H9 (cell line): ENCODE measurements at places on chromosomes 4 and X. TPM values are rescaled to one million over a fixed set of nuclear protein-coding genes. Genes with fewer than 3 reads are reported as not detected.

GRCh38 chr4:35734381-35735098, 509.8 kb downstream of the ARAP2 start:
- no peak for DNase-seq

DNA sequence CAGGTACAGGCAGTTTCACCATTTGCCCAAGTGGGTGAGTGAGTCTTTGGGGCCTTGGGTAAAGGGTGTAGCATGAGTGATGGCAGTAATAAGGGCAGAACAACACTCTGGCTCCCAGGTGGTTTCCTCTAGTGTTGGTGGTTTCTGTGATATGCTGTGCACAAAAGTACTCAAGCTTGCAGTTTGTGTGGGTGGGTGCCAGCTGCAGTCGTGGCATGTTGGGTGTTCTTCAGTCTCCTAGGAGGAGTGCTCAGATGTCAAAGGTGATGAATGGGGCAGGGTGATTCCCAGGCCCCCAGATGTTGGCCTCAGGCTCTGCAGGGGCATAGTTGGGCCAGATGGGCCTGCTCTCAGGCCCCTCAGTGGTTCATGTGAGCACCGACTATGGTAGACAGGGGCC, 166.1 kb upstream of the KLF8 start:
- DNase-seq, result no peak

DNA sequence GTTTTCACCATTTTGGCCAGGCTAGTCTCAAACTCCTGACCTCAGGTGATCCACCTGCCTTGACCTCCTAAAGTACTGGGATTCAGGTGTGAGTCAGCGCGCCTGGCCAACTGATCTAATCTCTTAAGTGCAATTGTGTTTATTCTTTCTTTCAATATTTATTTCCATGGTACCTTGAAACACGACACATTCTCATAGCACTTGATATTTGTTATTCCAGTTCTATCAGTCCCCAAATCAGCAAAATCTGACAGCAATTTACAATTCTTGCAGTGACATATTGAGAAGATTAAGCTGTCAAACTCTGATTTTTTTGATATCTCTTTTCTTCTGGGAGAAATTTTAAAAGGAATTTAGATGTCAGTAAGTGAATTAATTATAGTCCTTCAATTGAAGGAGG, 218.1 kb upstream of the FAT4 start:
- no peak for DNase-seq

GRCh38 chr4:115418635-115419396, 305.4 kb upstream of the NDST4 start:
- peak; percentile 35 for DNase-seq

DNA sequence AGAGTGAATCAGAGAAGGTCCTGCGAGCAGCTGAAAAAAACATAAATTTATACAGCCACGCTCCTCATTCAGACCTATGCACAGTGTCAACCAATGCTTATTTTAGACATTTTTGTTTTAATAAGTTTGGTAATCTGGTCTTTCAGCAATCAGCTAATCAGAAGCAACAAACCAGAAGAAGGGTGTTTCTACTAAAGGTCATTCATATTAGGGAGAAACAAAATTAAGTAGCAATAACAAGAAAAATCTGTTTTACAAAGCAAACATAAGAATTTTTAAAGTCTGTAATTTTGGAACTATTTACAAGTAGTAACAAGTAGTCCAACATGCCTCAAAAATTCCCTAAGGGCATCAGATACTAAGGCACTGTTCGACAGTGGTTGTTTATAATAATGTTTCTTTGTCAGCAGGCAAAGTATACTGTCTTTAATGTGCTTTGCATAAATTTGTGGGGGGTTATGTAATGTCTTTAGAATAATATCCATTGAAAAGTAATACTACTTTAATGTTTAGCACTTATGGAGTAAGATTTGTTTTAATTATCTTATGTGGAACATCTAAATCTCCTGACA, 82.8 kb downstream of the PHOX2B start:
- DNase-seq, result no peak

- no peak for DNase-seq
Measured at GRCh38 chrX:84666086-84666485, 163.8 kb upstream of the HDX start.

- no peak for DNase-seq
Measured at GRCh38 chrX:150692831-150693724, at the start of gene MTMR1. Gene MTMR1, plus strand, starts transcription at chrX:150693396. Its CDS starts 135 bp downstream, at chrX:150693531.

- peak; percentile 67 for DNase-seq
Measured at GRCh38 chr4:6727081-6727942, 11.3 kb downstream of the BLOC1S4 start.

- DNase-seq, result no peak
Measured at GRCh38 chr4:96786306-96786705, 946.4 kb downstream of the PDHA2 start.

DNA sequence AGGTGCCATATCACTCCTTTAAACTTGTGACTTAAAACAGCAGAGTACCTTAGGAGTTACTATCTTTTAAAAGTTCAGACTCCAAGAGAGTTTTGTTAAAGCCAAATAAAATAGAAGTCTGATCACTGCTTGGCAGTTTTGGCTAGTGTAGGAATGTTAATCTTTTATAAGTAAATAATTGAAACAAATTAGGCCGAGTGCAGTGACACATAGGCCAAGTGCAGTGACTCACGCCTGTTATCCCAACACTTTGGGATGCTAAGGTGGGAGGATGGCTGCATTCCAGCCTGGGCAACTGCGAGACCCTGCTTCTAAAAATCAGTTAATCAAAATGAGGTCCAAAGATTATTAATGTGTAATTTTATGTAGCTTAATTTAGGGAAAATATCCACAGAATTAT, 37.2 kb downstream of the WDR44 start:
- DNase-seq, result no peak

DNA sequence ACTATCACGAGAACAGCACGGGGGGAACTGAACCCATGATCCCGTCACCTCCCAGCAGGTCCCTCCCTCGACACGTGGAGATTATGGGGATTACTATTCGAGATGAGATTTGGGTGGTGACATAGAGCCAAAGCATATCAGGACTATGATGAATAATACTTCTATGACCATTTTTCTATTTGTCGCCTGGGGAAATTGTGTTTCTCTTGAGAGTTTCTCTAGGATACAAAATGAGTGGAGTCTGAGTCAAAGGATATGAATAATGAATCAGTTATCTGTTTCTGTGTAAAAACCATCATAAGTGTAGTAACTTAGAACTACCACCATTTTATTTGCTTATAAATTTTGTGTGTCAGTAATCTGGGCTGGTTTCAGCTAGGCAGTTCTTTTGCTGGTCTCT, 533.0 kb upstream of the ARX start:
- no peak for DNase-seq

- peak; percentile 77 for DNase-seq
Measured at GRCh38 chrX:48971249-48972219, at the start of gene KCND1. Gene KCND1, minus strand, starts transcription at chrX:48971844. Its CDS starts 1,573 bp downstream, at chrX:48970271.

DNA sequence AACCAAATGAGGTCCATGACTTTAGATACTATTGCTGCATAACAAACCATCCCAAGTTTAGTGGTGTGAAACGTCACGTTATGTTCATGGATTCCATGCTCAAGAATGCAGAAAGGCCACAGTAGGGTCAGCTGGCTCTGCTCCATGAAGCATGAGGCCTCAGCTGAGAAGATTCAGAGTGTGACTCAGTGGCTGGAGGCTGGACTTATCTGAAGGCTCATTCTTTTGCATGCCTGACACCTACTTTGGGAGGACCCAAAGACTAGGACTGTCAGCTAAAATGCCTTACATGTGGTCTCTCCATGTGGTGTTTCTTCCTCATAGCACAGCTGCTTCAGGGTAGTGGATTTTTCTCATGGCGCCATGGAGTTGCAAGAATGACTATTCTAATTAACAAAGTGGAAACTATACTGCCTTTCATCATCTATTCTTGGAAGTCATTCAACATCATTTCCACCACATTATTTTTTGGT, 11.5 kb upstream of the CCDC149 start:
- DNase-seq, result no peak

DNA sequence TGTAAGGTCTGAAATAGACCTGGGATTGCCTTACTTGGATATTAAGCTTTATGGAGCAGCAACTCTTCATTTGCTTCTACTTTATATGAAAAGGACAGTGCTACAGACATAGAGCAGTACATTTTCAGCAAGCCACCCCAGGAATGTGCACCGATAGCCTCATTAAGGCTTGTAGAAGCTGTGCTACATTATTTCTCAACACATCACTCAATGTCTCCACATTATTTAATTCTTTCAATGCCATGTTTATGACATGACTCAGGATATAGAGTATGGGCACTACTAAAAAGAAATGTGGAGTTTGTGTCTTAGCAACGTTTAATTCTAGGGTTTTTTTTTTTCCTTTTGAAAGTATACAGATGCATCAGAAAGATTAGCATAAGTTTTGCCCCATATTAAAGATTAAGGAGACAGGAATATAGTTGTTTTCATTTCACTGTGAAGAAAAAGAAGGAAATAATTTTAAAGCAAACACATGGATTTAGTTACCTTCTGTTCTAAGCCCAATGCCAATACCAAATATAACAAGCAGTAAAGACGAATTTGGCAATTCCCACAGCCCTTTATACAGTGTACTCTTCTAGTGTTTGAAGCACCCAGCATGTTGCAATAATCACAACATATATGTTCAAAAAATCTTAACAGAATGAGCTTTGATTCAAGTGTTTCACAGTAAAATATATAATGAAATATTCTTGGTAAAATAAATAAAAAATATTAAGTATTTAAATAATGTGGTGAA, 2140.1 kb upstream of the AGA start:
- no peak for DNase-seq

DNA sequence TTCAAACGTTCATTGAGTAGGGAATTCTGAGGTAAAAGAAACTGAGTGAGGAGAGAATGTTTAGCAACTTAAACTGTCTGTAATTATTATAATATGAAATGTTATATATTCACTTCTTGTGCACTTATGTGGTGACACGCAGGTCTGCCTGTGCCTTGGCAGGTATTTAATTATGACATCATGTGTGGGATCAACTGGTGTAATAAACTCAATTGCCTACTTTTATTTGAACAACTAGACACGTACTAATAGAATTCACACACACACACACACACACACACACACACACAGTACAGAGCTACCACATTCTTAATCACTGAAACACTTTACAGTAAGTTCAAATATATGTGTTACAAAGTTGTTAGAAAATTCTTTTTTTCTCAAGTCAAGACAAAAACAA, 20.7 kb upstream of the SLC25A31 start:
- no peak for DNase-seq

DNA sequence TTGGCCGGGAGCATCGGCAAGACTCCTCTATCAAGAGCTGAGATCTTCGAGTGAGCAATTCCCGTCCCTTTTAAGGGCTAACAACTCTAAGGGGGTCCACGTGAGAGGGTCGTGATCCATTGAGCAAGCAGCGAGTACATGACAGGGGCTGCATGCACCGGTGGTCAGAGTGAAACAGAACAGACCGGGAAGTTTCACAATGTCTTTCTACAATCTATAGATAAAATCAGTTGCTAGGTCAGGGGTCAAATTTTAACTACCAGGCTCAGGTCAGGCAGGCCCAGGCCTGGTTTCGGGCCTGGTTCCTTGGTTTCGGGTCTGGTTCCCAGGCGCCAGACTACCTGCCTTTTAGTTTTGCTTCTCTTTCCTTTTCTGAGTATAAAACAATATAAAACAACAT, 160.1 kb downstream of the PTCHD1 start:
- no peak for DNase-seq

DNA sequence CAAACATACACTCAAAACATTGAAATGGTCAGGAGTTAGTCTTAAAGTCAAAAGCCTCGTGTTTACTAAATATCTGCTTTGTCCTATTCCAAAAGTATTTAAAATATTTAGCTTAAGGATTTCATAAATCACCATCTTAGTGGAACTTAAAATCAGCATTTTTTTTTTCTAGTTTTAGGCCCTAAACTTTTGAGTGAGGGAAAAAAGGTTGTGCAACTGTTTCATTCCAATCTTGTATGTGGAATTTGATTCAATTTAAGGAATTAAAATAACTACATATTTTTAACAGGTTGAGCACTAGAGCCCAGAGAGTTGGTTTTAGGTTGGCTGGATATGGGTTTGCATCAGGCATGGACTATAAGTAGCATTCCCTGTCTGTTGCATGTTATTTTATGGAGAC, 35.7 kb upstream of the ANK2 start:
- DNase-seq, result no peak

DNA sequence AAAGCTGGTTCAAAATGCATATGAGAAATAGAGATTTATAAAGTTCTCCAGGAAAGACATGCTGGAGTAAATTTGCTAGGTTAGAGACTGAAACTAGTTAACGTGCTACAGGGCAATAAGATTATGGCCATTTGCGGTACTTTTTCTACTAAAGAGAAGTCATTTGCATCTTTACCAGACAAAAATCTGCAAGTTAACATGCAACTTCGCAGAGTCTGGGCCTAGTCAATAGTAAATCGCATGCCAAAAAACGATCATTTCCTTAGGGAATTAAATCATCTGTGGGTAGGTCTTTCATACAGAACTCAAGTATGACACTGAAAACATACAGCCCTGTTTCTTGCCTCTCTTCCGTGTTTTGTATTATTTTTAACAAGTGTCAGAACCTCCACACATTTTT, 32.8 kb upstream of the REST start:
- DNase-seq, result no peak

- DNase-seq, result no peak
Measured at GRCh38 chr4:144557404-144557803, 88.6 kb upstream of the HHIP start.

- peak; percentile 41 for DNase-seq
Measured at GRCh38 chrX:82961129-82961528, 547.0 kb upstream of the POU3F4 start.

DNA sequence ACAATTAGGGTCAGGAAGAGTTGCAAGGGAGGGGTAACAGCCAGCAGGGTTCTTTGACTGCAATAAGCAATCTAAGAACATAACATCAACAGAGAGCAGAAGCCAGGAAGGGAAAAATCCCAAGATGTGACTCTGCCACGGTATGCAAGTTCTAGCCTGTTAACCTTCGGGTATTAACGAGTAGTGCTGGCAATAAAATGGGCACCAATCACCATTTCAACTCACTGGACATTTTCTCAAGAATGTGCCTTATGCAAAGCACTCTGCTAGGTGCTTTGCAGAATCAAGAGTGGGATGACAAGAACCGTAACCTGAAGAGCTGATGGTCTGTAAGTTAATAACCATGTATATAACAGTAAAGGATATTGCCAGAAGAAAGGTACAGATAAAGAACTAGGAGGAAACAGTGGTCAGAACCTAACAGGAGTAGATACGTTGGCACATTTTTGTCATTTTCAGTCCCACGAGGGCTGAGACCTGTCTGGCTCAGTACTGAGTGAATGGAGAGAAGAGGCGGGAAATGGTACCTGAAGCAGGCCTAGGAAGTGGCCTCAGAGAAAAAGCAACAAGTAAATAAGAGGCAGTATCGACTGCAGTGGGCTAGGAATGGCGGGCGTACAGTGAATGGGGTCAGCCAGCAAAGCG, 2.7 kb downstream of the ELOVL6 start:
- DNase-seq, result no peak

The PLK4 gene
- total RNA-seq, result 36.4 and 40.2 TPM in 2 replicates

The SSX4B gene
- total RNA-seq, result 0.29 TPM in 1 of 2 replicates, not detected in the other

The NUP62CL gene
- 3.9 and 4.3 TPM in 2 replicates for total RNA-seq

The UCHL1 gene
- 513 and 522 TPM in 2 replicates for total RNA-seq

The HMX1 gene
- total RNA-seq, result 0.26 and 0.31 TPM in 2 replicates

The CCDC120 gene
- 14.5 and 15.7 TPM in 2 replicates for total RNA-seq

The TBC1D1 gene
- total RNA-seq, result 101 and 109 TPM in 2 replicates

The ATP1B4 gene
- total RNA-seq, result not detected in 2 replicates

The MAGEC2 gene
- total RNA-seq, result not detected in 2 replicates

The BLTP1 gene
- total RNA-seq, result 22.2 and 27.4 TPM in 2 replicates

The CYLC1 gene
- total RNA-seq, result not detected in 2 replicates

The FAM241A gene
- 0.09 and 0.13 TPM in 2 replicates for total RNA-seq

The TSPAN7 gene
- total RNA-seq, result 3.5 and 3.8 TPM in 2 replicates

The KLHL15 gene
- 18.7 and 19.0 TPM in 2 replicates for total RNA-seq
